ENCODE measurements at places on chromosomes 5 and 9. TPM values are rescaled to one million over a fixed set of nuclear protein-coding genes. Genes with fewer than 3 reads are reported as not detected.

- DNase-seq: no peak
Observed at GRCh38 chr9:79812507-79813257, 240.9 kb downstream of the TLE4 start.

DNA sequence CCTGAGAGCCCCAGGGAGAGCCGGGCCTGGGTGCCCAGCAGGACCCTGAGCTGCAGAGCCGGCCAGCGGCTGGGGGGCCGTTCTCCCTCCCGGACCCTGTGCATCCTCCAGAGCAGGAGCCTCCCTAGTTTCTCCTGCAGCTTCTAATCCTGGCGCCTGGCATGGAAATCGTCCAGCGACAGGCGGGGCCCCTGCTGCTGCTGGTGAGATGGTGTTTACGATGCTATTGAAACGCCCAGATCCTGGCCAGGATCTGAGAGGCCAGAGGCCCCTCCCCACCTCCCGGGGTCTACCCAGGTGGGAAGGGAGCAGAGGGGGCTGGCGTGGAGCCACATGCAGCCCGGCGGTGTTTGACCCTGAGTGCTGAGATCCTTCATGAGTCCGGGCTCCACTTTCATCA is 38.2 kb upstream of the CEP72 start:
- no peak for DNase-seq

DNA sequence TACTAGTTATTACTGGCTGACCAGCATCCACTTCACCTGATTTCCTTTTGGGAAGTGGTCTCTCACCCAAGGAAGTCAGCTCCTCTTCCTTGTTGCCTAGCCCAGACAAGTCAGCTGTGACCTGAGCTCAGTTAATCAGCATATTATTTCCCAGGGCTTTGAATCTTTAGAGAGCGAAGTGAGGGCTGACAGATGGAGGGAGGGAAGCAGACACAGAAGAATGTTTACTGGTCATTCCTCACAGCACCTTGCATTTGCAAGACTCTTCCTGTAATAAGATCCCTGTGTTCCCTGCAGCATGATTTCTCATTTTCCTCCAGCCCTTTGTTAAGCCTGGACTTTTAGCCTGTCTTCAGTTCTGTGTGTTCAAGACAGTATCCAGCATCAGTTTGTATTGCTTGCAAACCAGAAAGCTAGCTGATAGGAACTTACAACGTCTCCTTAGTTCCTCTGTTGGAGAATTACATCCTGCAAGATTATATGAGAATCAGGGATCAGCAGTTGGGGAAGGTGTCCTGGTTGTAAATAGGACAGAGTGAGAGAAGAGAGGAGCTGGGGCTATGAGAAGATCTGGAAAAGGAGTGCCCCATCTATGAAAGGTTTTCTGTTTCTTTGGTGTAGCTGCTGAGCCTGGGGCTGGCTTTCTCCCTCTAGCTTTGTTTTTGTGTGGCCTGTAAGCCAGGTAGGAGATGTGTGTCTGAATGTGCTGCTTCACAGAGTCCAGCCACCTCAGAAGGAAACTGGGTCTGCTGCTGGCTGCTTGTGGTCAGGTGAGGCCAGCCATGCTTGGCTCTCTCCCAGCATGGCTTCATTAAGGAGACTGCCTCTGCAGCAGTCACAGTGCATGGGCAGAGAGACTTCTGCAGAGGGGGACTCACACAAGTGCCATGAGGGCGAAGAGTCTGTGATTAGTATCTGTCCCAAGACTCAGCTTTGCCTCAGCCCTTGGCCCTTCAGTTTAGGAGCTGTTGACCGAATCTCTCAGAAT is 50.3 kb downstream of the MAN2A1 start:
- DNase-seq: no peak

DNA sequence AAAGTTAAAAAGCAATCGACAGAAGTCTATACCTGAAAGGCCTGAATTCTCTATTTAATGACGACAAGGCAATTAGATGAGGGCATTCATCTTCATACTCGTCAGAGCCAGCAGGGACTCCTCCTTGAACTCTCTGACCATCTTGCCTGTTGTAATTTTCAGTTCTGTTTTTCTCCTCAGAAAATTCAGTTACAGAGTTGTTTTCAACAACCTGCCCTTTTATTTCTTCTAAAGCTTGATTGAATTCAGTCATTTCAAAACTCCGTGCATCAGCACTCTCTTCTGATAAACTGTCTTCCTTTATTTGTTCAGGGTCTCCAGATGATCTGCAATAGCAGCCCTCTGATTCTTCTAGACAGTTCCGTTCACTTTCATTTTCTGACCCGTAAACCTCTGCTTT is 15.6 kb downstream of the RIOK2 start:
- no peak for DNase-seq

The DOLK gene
- total RNA-seq: 9.7 TPM

- no peak for DNase-seq
Observed at GRCh38 chr9:2216591-2216990, 201.4 kb downstream of the SMARCA2 start.

- DNase-seq: peak; percentile 56
Observed at GRCh38 chr5:157721159-157721558, 10.1 kb upstream of the THG1L start.

The POU5F2 gene
- total RNA-seq: 1.2 TPM

DNA sequence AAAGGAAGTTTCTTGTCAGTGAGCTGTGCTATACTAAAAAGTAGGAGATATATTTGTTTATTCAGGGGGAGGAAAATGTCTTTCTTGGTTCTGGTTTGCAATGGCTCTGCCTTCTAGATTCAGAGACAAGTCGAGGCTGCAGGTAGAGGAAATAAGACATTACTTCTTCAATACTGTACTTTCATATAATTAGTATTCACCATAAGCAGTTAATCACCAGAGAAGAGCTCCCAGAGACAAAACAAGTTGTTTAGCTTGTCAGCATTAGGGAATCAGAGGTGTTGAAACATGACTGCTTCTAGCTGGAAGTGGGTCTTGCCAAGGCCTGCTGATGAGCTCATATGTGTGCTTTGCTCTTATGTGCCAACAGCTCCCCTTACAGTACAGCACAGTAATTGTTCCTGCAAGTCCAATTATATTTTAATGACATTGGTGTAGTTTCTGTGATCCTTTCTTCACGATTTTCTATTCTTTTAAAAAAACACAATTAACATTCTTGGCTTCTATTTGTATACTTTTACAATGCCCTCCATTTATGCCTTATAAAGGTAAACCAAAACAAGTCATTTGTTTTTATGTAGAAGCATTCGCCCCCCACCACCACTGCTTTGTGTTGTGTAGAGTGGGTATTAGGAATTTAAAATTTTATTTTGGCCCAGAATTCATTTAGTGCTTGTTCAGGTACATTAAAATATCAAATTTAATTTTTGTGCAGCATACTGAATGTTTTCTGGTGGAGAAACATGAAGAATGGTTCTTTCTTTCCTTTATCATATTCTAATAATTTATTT is 112.2 kb downstream of the RPS23 start:
- DNase-seq: no peak

The C5orf63 gene
- total RNA-seq: 14.9 TPM

DNA sequence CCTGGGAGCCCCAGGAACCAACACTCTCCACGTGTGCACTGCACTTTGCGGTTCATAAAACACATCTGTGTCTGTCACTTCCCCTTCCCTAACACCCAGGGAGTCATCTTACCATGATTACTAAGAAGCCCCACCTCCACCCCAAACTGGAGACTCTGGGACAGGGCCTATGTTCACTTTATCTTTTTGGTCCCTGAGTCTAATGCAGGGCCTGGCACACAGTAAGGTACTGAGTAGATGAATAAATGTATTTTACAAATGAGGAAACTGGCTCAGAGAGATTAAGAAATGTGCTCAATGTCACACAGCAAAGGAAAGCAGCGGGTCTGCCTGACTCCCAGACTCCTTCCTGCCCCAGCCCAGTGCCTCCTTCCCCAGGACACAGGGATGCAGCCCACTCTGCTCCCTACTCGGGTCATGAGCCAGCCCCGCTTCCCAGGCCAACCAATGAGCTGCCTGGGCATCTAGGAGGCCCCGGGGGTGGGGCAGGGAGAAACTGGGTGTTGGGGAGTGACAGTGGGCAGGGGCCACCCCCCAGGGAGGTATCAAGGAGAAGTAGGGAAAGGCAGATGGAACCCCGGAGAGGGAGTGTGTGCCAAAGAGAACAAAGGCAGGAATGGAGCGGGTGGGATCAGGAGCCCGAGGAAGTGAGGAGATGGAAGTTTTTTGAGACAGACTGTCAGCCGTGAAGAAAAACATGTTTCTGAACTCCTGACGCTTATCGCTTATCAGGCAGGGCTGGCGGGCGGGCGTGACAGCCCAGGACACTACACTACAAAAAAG is 30.5 kb downstream of the SHB start:
- DNase-seq: no peak

DNA sequence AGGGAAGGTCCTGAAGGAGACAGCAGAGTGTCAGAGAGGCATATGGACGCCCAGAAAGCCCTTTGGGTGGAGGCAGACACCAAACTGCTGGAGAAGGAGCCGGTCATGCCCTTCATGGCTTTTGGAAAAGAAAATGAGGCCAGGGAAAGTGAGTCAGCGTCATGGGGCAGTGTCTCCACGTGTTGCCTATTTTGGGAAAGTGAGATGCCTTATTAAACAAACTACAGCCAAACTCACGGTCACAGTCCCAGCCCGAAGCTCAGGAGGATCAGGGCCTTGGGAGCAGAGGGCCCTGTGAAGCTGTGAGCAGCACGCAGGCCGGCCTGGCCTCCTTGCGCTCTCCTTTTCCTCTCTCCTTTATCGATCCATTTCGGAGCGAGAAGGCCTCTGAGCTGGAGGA is 25.0 kb downstream of the RGS3 start:
- no peak for DNase-seq

DNA sequence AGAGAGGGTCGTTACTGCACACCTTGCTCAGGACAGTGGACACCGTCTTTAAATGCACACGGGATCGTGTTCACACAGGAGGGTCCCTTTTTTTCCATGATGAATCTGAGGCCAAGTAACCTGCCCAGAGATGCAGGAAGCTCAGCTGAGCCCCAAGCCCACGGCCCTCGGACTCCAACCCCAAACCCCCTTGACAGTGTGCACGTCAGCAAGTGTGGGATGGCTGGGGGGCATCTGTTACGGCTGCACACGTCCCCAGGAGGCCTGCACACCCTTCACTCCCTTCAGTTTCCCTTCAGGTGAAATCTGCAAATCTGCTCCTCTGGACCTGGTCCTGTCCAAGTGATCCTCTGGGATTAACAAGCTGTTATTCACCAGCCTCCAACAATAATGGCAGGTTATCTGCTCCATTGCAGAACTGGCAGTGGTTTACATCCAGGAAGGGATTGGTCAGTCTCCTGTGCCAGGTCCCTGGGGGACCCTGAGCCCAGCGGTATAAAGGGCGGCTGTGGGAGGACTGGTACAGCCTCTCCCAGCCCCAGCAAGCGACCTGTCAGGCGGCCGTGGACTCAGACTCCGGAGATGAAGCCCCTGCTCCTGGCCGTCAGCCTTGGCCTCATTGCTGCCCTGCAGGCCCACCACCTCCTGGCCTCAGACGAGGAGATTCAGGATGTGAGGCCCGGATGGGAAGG is at the start of gene LCN1:
TSS of gene LCN1 (plus strand) at position 525 of the 692 bp plus-strand sequence. CDS start at position 583, 58 bp downstream.
- no peak for DNase-seq

The GTF2H2 gene
- total RNA-seq: 19.9 TPM

The ENTREP1 gene
- total RNA-seq: 4.1 TPM

DNA sequence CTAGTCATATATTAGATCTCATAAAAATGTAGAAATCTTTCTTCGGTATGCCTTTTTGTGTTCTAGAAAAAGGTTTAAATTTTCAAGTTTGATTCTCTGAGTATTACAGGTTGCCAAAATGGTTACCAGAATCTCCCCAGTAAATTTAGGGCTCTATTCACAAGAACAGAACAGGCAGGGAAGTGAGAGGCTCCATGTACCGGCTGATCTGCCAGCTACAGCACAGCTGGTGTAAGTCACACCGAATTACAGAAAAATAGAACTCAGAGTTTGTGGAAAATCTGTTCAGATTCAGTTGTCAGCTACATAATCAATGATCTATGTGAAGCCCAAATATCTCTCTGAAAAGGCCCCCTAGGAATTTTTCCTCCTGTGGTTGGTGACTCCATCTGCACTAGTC is 10.5 kb downstream of the FAM81B start:
- DNase-seq: no peak

The MUSK gene
- 1.4 TPM for total RNA-seq

Measured in mucosa of descending colon (tissue), 3 donors.